ENCODE measurements at places on chromosomes 12 and 14.

GRCh38 chr14:81521356-81521755 is 12.3 kb downstream of the SEL1L start:
- no peak for DNase-seq

GRCh38 chr12:67354966-67355365 is 85.8 kb downstream of the CAND1 start:
- no peak for DNase-seq

DNA sequence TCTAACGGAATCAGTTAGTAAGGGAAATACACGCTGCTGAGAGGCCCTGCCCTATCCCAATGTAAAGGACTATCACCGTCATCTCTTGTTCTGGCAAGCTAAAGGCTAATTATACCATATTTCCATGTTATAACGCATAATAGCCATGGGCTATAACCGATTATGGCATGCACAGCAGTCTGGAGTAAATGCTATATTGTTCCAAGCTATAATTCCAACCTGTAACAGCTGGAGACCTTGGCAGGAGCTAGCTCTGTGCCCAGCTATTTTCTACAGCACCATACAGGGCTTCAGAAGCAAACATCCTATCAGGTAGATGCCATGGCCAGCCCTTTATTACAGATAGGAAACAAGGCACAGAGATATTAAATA is 26.3 kb downstream of the SYNE3 start:
- no peak for DNase-seq

DNA sequence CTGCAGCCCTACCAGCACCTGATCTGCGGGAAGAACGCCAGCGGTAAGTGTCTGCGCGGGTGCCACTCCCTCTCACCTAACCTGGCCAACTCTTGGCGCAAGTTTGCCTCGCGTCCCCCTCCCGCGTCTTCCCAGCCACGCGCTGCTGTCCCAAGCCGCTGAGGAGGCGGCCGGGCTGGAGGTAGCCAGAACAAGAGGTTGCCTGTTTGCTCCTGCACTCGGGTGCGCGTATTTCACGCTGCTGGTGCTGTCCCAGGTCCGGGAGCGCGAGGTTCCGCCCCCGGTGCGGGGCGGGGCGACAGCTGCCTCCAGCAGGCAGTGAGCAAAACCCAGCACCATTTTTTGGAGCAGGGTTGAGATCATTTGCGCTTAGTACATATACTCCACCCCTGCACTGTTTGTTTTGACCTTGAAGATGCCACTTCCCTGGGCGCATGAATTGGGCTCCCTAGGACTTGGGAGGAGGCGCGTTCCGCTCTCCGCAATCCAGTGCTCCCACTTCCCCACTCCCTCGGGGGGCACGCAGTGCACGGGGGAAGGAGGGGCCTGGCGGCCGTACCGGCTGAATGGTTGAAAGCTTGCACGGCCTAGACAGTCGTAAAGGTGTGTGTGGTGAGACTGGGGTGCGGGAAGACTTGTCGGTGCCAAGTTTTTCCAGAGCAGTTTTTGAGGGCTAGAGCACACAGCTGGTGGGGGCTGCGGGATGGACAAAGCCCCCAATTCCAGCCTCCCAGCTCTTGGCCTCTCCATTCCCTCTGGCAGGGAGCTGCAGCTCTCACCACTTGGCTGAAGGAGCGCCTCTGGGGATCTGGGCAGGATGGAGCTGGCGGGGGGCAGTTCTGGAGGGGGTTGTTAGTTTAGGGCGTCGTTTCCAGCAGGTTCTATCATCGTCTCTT is 226.9 kb upstream of the CRY1 start:
- DNase-seq: no peak

GRCh38 chr14:22210026-22210425 is 379.0 kb downstream of the DAD1 start:
- no peak for DNase-seq

GRCh38 chr12:101761350-101761749 is 22.1 kb upstream of the SYCP3 start:
- DNase-seq: no peak

DNA sequence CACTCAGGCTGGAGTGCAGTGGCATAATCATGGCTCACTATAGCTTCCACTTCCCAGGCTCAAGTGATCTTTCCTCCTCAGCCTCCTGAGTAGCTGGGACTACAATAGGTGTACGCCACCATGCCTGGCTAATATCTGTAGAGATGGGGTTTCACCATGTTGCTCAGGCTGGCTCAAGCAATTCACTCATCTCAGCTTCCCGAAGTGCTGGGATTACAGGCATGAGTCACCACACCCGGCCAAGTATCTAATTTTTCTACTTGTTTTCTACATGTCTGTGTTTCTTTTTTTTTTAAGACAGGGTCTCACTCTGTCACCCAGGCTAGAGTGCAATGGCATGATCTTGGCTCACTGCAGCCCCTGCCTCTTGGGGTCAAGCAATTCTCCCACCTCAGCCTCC is 119.7 kb upstream of the MED13L start:
- DNase-seq: no peak

GRCh38 chr14:51860164-51860824 is at the start of gene GNG2:
Gene GNG2 (plus strand): TSS chr14:51860612. CDS start chr14:51950679, 90,067 bp downstream.
- peak; percentile 45 for DNase-seq

GRCh38 chr14:104803280-104803911 is 2.5 kb downstream of the ZBTB42 start:
- DNase-seq: no peak
